Kasumi-1 (cell line): ENCODE measurements at places on chromosomes 16 and 17.

GRCh38 chr16:69804297-69804696 lies 42.2 kb downstream of the WWP2 start:
- no peak for DNase-seq

GRCh38 chr17:48597778-48598631 lies 4.4 kb upstream of the HOXB5 start:
- DNase-seq, result no peak

DNA sequence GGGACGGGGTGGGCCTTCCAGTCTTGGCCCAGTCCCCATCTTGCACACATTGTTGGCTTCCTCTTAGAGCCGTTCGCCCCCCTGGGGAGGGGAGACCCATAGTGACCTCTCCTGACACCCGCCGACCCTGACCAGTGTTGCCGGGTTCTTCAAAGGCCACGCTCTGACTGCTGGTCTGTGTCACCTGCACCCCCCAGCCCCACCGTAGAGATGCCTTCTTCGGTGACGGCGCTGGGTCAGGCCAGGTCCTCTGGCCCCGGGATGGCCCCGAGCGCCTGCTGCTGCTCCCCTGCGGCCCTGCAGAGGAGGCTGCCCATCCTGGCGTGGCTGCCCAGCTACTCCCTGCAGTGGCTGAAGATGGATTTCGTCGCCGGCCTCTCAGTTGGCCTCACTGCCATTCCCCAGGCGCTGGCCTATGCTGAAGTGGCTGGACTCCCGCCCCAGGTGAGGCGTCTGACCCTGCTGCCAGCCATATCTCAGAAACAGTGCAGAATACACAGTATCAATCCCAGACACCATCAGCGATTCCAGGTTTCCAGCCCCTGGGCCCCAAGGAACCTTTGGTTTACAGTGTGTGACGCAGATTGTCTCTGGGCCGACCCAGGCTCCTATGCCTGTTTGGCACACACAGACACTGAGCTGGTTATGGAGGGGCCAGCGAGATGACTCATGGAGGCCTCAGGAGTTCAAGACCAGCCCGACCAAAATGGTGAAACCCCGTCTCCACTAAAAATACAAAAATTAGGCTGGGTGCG lies 1.3 kb downstream of the SLC26A11 start:
- no peak for DNase-seq

- DNase-seq, result no peak
Observed at GRCh38 chr16:5598793-5599192, 501.2 kb upstream of the EEF2KMT start.

- no peak for DNase-seq
Observed at GRCh38 chr17:50845240-50846147, 10.1 kb downstream of the WFIKKN2 start.

- no peak for DNase-seq
Observed at GRCh38 chr17:44343510-44344209, 1.4 kb upstream of the GRN start.

GRCh38 chr17:65913326-65913850 lies 278.5 kb downstream of the CEP112 start:
- DNase-seq, result no peak

GRCh38 chr16:53605356-53605755 lies 98.3 kb downstream of the RPGRIP1L start:
- DNase-seq, result no peak

GRCh38 chr17:75950421-75950820 lies 9.6 kb upstream of the FBF1 start:
- DNase-seq, result no peak

DNA sequence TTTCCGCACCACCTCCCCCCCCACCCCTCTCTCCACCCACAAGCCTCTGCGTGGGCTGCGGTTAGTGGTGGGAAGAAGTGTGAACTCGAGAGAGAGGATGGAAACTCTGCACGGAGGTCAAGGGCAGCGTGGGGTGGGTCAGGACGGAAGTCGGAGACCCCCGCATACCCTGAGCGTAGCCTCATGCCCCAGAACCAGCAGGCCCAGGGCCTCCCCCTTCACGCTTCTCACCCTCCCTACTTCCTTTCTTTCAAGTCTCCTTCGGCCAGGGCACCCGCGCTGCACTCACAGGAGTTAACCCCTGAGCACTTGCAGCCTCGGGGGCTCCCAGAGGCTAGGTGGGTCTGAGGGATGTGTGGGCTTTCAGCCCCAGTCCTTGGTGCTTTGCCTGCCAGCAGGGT lies 9.2 kb downstream of the TBKBP1 start:
- peak; percentile 33 for DNase-seq

DNA sequence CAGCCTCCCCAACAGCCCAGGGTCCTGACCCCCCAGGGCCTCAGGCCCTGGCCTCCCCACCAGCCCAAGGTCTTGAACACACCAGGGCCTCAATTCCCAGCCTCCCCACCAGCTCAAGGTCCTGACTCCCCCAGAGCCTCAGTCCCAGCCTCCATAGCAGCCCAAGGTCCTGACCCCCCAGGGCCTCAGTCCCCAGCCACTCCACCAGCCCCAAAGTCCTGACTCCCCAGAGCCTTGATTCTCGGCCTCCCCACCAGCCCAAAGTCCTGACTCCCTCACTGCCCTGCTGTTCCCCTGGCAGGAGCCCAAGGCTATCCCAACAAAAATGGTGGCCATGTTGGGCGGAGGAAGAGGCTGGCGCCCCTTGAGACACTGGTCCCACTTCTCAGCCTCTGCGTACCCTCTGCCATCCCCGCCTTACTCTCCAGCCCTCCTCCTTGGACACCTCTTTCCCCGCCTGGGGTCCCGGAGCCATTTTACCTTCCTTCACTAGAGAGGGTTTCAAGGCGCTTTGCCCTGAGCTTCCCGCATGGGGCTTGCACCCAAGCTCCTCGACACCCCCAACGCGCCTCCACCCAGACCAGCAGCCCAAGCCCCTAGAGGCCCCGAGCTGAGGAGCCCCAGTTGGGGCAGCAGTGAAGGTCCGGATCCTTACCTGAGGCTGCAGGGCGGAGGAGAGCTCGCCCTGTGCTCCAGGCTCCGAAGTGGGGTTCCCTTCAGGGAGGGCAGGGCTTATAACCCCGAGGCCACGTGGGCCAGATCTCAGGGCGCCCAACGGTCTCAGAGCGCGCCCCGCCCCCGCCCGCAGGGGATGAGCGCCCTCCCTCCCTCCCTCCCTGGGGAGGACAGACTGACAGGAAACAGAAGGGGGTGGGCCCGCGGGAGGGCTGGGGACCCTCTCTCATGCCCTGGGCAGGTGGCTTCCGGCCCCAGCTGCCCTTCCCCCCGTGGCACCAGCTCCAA lies 3.5 kb upstream of the TSPOAP1 start:
- DNase-seq, result peak; percentile 87
